ENCODE measurements at places on chromosomes 6 and 20. TPM values are rescaled to one million over a fixed set of nuclear protein-coding genes. Genes with fewer than 3 reads are reported as not detected.

GRCh38 chr20:20333866-20334265 is 34.0 kb upstream of the INSM1 start:
- DNase-seq: peak; percentile 22

DNA sequence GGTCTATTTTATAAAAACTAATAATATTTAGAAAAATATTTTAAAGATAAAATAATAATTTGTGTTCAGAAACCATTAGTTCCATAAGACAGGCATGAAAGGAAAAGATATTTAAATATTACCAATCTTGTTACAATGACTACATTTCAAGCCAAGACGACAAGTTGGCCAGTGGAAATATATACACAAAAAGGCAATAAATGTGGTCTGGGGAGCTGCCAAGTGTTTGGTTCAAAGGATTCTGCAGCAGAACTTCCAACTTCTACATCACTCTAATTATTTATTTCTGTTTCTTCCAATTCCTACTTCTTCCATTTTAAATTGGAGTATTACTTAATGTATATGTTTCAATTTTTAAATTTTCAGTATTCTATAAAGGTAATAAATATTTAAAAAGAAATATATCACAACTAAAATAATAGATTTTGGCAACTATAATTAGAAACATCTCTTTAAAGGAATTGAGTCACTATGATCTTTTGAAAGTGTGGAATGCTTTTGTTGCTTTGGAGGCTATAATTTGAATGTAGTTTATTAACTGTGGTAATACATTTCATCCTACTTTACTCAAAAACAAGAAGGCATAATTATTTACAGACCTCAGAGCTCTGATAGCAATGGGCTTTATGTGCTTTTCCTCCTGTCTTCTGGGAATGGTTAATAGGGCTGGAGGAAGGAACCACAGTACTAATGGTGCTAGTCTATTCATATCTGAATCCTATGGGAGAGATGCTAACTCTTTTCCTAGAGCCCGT is 129.7 kb upstream of the FAM184A start:
- DNase-seq: no peak

DNA sequence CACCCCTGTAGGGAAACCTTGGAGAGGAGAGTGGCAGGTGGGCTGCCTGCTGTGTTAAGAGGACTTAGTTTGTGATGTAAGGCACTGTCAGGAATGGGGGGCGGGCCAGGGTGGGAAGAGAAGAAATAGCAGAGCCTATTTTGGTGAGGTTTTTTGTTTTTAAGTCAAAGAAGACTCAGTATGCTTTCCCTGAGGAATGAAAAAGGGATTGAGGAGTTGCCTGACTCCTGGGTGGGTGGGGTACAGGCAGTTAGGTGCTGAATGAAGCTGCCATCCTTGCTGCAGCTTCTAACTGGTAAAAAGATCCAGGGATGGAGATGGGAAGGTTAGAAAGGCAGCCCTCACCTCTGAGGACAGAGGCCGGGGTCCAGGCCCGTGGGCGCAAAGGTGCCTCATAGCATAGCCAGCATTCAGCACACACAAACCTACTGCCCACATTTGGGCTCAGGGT is 37.9 kb downstream of the PLCG1 start:
- DNase-seq: no peak

The LGSN gene
- not detected for total RNA-seq

DNA sequence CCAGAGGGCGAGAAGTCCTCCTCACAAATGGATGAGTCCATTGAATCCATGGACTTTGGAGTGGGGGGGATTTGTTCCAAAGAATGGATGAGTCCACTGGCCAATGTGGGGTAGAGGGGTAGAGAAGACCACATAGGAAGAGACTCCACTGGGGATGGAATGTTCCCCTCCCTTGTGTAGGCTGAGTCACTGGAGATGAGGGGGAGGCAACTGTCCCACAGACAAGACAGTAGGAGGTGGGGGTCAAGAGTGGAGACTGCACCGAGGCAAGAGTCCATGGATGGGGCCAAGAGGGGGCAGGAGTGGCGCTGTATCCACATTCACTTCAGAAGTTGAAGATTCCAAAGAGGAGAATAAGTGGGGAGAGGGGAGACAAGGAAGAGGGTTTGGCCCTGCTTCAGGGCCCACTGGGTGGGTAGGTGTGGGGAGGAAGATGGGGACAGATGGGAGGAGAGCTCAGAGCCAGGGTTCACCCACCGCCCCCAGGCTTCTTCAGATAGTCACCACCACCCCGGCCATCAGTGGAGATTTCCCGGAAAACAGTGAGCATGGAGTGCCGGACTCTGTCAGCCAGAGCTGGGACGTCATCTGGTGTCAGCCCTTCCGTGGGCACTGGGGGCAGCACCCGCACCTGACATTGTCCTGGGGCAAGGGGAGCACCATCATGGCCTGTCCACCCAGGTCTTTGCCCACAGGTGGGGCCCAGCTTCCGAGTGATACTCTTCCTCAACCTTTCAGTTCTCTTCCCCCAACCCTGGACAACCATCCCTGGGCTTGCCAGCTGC is 4.6 kb downstream of the EGFL8 start:
- DNase-seq: peak; percentile 23

DNA sequence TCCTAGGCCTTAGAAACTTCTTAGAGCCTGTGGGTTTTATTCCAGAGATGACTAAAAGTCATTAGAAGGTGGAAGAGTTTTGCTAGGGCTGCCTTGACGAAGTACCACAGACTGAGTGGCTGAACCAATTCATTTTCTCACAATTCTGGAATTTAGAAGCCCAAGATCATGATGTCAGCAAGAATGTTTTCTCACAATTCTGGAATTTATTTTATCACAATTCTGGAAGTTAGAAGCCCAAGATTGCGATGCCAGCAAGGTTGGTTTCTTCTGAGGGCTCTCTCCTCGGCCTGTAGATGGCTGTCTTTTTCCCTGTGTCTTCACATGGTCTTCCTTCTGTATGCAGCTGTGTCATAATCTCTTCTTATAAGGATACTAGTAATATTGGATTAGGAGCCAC is 672.9 kb upstream of the MARCKS start:
- no peak for DNase-seq

Measured in Peyer's patch (tissue), 4 donors.